Thoracic aorta (tissue), 2 donors: ENCODE measurements at places on chromosomes 6 and 20.

DNA sequence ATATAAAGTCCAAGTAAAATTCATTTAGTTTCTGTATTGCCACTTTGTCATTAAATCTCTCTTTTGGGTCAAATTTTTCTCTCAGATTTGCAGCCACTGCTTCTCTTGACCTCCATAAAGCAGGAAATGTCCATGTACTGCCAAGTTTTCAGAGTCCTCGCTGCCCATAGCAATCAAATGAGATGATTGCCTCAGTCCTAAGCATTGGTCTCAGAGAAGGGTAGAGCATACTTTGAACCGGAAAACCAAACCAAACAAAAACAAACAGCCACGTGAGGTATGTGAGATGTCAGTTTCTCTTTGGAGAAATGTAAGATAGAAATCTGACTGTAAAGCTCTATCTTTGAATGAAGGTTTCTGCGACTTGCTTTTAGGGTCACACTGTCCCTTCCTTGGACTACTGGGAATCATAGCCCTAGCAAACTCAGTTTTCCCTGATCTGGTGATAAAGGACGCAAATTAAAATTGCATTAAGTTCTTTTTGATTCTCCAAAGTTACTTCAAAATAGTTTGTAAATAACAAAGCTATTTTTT lies 505.4 kb upstream of the CITED2 start:
- no peak for DNase-seq

- DNase-seq, result no peak
Measured at GRCh38 chr6:138817799-138818198, 21.9 kb downstream of the ECT2L start.

GRCh38 chr6:1958257-1958656 lies 287.1 kb downstream of the GMDS start:
- DNase-seq, result no peak

DNA sequence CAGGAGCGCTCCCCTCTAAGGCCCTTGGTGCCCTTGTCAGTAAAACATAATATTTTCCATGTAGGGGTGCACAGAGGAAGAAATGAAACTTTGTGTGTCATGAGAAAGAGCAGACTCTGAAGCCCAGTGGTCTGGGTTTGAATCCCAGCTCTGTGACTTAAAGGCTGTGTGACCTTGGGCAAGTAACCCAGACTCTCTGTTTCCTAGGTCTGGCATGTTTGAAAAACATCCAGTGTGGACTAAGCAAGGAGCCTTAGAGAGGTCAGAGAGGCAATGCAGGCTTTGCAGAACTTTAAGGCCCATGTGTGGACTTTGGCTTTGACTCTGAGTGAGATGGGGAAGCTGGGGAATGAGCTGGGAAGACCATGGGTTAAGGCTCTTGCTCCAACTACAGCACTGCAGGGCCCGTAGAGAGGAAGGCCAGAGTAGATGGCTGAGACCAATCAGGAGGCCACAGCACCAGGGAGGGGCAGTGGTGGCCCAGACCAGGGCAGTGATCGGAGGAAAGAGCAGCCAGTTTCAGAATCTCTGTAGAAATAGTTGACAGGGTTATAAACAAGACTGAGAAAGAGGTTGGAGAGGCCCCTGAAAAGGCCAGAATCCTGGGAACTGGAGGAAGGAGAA lies 18.2 kb downstream of the ADA start:
- no peak for DNase-seq
